ENCODE measurements at places on chromosomes 3 and 15.

DNA sequence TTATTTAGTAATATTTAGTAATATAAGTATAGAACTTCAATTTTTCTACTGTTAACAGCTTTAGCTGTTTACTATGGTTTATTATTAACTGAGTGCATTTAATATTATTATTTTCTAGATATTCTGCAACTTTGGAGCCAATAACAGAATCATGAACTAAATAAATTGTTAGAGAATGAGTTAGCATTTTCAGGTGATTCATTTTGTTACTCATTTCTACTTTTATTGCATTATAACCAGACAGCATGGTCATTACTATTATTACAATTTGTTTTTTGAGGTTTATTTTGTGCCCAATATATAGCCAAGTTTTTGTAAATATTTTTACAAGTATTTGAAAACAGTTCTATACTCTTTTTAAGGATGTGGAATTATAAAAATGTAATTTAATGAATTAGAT is 279.6 kb downstream of the SQOR start:
- no peak for DNase-seq

- no peak for DNase-seq
These were observed 1.4 kb downstream of the PLSCR1 start for GRCh38 chr3:146542978-146543377.

DNA sequence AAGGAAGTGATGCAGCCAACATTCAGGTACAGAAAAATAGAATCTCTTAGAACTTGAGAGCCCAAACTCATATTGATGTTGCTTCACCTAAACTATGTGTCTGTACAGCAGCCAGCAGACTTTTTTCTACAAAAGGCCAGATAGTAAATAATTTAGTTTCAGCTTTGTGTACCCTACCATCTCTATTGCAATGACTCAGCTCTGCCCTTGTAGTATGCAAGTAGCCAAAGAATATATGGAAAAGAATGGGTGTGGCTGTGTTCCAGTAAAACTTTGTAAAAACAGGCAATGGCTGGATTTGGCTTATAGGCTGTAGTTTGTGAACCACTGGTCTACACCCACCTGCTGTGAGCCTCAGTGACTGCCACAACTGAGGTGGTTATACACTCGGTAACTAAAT is 392.5 kb upstream of the RARB start:
- no peak for DNase-seq

- no peak for DNase-seq
These were observed 313.2 kb upstream of the MME start for GRCh38 chr3:154766765-154767503.

Data from epithelial cell of prostate (primary cell).